Mucosa of descending colon (tissue), 3 donors: ENCODE measurements at places on chromosomes 12 and 14.

DNA sequence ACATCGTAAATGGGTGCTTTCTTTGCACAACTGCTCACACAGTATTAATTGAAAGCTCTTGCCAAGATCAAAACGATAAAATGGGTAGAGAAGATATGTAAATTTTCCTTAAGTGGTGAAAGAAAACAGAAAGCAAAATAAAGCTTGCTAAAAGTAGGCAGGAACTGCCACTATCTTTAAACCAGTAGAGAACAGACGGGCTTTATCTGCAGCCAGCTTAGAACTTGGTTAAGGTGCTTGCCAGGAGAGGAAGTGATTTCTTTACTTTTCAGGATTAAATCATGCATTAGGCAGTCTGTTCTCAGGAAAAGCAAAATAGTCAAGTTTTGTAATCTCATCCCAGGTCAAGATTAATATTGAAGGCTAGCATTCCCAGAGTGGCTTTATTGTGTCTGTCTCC, 56.9 kb upstream of the CCDC175 start:
- DNase-seq, result no peak

DNA sequence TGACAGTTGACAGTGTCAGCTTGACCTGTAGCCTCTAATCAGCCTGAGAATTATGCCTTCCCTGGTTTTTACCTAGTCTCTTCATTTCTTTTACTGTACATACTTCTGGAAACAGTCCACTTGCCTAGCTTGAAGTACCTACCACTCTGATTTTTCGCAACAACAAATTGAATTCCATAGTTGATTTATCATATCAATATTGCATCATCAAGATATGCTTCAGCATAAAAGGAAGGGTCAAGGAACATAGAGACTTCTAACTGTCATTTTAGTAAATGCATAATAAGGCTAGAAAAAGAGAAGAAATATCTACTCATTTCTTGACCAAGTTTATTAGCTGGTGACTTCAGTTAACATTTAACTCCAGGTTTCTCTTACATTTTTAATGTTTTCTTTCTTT, 174.2 kb upstream of the FAR2 start:
- no peak for DNase-seq

DNA sequence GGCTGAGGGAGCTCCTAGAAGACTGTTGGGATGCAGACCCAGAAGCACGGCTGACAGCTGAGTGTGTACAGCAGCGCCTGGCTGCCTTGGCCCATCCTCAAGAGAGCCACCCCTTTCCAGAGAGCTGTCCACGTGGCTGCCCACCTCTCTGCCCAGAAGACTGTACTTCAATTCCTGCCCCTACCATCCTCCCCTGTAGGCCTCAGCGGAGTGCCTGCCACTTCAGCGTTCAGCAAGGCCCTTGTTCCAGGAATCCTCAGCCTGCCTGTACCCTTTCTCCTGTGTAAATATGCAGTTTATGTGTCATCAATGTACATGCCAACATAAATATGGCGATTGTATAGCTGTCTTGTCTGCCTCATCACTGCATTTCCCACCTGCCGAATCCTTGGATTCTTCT, 7.5 kb downstream of the AMHR2 start:
- no peak for DNase-seq

GRCh38 chr12:75965661-75966060, 65.9 kb downstream of the PHLDA1 start:
- no peak for DNase-seq

- no peak for DNase-seq
Measured at GRCh38 chr14:104717137-104717536, 6.9 kb upstream of the ADSS1 start.

- no peak for DNase-seq
Measured at GRCh38 chr12:13102461-13103195, 839 bp downstream of the GSG1 start.

DNA sequence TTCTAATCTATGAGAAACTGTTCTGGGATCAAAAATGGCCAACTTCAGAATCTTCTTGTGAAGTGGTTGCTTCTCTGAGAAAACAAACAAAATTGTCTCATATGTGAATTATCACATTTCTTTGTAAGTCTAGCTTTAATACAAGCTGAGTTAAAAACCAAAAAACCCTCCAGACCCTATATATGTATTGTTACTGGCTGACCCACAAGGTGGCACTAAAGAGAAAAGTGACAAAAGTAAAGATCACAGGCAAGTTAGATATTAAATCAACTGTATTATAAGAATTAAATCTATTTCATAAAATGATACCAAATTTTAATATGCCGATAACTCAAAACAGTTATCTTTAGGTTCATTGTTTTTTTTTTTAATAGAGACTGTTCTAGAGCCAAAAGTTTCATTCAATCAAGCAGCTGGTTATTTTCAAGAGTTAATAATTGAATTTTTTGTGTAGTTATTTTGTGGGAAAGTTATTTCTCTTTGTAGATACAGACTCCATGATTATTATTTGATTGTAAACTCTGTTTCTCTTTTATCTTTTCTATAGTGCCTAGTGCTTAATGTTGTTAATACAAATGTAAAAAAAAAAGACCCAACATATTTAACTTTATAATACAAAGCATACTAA, 7.5 kb upstream of the TRHDE start:
- DNase-seq, result no peak

GRCh38 chr12:2043054-2043453, 9.7 kb upstream of the CACNA1C start:
- no peak for DNase-seq

DNA sequence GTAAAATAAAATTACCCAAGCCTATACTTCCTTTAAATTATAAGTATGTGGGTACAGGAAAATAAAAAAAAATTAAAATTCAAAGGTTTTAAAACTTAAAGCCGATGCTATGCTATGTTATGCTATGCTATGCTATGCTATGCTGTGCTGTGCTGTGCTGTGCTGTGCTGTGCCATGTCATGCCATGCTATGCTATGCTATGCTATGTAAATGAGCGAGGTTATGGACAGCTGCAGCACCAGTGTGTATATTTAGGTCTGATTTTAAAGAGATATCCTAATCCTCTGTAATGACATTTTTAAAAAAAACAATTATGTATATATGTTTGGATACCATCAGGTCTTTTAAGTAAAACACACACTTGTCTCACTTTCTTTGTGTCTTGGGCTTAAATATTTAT, 1822.0 kb upstream of the SEL1L start:
- DNase-seq, result no peak

DNA sequence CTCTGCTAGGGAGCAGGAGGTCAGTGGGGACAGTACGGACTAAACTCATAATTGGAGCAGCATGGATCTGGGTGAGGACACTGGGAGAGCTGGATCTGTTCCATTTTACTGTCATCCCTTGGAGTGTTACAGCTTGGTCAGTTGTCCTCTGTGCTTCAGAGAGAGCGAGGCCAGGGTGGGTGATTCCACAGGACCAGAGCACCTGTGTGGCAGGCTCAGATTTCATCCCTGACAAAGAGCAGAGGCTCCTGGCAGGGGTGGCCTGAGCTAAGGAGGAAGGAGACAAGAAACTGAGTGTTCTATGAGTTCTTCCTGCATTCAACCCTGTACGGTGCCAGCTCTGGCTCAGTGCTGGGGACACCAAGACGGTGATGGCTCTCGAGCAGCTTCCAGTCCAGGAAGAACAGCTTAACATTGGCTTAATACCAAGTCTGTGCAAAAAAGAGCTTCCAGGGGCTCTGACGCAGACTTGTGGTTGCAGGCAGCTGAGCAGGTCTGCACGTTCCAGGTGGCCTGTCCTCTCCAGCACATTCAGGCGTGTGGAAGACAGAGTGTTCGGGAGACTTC, 8.4 kb upstream of the PGF start:
- DNase-seq, result no peak

GRCh38 chr14:100609941-100610391, 22.7 kb upstream of the BEGAIN start:
- DNase-seq, result no peak

DNA sequence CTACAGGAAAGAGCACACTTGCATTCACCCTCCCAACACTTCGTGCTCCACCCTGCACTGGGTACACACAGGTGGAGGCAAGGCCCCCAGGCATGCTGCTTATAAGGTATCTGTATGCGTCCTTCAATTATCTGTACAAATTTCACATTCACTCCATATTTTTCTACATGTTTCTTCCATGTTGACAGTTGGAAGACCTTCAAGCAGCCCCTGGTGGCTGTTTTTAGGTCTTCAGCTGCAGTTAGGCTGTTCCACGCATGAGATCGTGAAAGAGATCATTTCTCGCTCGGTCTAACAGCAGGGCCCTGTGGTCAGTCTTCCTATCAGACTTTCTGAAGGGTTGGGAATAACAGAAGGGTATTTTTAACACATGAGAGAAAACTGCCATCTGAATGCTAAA, 47.1 kb downstream of the PLXNC1 start:
- no peak for DNase-seq

DNA sequence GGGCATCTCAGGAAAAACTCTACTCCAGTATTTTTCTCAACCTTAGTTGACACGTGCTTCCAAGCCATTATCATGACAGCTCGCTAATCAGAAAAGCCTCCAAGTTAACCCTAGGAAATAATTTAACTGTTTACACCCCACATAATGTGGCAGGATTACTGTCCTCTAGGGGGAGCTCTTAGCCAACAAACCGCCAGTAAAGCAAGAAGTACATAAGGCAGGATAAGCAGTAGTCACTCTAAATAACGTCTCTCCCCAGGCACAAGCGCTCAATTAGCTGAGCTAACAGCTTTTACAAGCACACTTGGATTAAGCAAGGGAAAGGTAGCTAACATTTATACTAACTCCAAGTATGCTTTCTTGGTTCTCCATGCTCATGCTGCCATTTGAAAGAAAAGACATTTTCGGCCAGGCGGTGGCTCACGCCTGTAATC, 22.8 kb downstream of the APOBEC1 start:
- DNase-seq, result peak; percentile 20

DNA sequence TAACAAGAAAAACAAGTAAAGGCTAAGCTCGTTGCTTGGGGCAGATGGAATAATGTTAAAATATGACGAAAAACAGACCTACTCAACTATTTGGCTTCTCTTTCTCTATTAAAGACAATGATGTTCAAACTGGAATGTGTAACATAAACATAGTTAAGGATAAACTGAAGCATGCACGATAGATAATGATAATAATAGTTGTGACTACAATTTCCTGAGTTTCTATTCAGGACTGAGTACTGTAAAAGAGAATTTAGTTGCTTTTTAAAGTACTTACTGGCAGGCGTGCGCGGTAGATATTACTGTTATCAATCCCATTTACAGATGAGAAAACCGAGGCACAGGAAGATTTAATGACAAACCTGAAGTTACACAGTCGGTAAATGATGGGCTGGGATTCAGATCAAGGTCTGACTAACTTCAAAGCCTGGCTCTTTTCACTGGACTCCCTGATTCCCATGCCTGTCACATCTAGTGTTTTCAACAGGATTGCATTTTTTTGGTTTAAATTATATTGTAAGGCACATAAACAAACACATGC, 103.0 kb downstream of the CRADD start:
- DNase-seq, result no peak

DNA sequence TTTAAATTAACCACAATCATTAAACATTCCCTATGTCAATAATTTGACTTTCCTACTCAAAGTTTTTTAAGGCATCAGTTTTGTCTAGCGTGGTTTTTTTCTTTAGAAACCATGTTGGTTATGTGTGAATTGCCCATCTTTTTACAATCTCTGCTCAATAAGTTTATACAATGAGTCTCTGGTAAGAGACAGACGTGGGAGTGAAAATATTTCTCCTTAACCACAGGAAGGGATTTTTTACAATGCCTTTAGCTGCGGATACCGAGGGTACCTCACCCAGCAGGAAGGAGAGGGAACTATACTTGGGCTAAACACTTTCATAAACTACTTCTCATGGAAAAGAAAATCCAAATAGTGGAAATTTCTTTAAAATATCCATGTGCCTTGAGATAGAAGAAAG, 191.4 kb upstream of the BCL2L14 start:
- DNase-seq, result no peak

DNA sequence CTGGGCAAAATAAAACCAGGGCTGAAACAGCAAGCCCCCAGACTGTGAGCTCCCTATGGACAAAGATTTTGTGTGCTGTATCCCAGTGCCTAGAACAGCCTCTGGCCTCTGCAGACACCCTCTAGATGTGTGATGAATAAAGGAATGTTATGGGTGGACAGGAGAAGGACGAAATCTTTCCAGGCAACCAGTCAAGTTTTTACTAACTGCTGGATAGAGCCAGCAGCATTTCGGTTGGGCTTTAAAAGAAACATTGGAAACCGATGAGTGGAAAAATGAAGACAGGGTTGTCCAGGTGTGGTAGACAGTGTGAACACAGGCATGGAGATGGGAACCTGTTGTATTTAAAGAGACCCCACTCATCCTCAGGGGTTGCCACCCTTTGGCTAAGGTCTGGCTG, 4.0 kb downstream of the CHGA start:
- no peak for DNase-seq

GRCh38 chr12:47808050-47808449, 11.7 kb downstream of the HDAC7 start:
- DNase-seq, result peak; percentile 70

DNA sequence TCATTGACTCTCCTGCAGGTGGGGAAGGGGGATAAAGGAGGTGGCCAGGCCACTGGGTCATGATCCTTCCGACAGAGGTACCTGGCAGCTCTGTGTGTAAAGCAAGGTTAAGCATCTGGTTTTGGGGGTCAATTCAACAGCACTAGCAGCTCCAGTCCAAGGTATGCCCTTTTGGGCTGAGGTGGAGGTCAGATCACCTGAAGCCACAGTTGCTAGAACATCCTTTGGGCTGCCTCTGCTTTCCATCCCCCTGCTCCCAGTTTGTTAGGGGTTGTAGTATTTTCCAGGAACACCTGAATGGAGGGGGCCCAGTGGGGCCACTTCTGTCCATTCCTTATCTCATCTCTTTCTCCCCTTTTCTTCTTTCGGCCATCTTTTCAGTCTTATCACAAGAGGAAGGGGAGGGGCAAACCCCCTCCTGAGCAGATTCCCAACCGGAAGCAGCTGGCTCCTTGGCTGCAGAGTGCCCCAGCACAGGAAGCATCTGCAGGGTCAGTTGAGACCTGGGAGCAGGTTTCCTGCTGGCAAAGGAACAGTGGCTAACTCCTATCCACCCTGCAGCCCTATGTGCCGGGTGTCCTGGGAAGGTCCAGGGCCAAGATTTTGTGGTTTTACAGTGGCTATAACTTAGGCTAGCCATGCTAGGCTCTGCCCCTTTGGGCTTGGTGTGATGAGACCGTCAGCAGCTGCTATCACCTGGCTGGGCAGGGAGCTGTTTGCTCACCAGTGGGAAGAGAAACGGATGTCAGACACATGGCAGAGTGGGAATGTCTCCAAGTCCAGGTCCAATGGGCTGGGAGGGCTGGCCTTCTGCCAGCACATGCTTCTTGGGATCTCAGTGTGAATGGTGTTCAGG, 40.2 kb downstream of the SH2B3 start:
- DNase-seq, result peak; percentile 73

- DNase-seq, result no peak
Measured at GRCh38 chr14:30272848-30273832, 285.8 kb upstream of the G2E3 start.

GRCh38 chr12:132153501-132154340, 9.5 kb downstream of the NOC4L start:
- DNase-seq, result peak; percentile 67

DNA sequence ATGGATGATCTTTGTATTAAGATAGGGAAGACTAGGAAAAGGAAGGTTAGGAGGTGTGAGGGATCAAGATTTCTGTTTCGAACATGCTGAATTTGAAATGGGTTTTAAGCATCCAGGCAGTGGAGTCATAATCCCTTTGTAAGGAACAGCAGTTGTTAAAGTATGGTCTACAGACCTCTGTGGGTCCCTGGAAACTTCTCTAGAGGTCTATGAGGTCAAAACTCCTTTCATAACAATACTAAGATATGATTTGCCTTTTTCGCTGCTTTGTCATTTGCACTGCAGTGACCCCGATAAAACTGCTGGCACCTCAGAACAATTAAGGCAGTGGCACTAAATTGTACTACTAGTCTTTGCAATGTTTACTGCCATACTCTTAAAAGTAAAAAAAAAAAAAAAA, 1.5 kb downstream of the RAD51AP1 start:
- no peak for DNase-seq
